Right cardiac atrium (tissue), 5 donors: ENCODE measurements at places on chromosomes 11 and 22.

DNA sequence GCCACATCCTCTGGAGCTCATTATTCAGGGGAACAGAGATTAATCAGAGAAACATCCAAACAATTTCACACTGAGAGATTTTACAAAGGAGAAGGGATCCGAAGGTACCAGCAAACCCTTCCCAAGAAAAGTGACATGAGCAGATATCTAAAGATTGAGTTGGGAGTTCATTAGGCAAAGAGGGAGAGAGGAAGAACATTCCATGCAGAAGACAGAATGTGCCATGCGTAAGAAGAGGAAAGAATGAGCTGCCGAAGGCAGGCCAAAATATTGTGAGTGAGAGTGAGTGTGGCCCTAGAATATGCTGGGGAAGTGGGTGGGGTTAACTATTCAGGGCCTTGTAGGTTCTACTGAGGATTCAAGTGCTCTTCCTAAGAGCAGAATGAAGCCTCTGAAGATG lies 50.0 kb upstream of the LYVE1 start:
- DNase-seq: no peak

DNA sequence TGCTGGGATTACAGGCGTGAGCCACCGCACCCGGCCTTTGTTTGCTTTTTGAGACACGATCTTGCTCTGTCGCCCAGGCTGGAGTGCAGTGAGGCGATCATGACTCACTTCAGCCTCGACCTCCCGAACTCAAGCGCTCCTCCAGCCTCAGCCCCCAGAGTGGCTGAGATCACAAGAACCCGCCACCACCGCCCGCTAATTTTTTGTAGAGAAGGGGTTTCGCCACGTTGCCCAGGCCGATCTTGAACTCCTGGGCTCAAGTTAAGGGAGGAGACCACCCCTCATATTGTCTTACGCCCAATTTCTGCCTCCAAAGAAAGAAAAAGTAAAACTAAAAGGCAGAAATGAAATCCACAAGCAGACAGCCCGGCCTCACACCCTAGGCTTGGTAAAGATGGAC lies 1.5 kb upstream of the POLA2 start:
- no peak for DNase-seq

- peak; percentile 57 for DNase-seq
Observed at GRCh38 chr11:537622-538430, 499 bp downstream of the LRRC56 start.

GRCh38 chr22:19291218-19291579 lies 320 bp downstream of the CLTCL1 start:
- peak; percentile 49 for DNase-seq

DNA sequence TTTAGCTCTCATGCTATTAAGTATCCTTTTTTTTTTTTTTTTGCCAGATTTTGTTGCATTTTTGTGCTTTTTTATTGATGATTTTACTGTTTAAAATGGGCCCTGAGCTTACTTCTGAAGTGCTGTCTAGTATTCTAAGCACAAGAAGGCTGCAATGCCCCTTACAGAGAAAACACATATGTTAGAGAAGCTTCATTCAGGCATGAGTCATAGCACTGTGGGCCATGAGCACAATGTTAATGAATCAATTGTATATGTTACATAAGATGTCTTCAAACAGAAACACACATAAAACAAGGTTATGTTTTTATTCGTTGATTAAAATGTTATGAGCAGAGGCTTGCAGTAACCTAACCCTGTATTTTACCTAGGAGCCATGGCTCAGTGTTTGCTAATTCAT lies 117.8 kb upstream of the C11orf87 start:
- DNase-seq: no peak

DNA sequence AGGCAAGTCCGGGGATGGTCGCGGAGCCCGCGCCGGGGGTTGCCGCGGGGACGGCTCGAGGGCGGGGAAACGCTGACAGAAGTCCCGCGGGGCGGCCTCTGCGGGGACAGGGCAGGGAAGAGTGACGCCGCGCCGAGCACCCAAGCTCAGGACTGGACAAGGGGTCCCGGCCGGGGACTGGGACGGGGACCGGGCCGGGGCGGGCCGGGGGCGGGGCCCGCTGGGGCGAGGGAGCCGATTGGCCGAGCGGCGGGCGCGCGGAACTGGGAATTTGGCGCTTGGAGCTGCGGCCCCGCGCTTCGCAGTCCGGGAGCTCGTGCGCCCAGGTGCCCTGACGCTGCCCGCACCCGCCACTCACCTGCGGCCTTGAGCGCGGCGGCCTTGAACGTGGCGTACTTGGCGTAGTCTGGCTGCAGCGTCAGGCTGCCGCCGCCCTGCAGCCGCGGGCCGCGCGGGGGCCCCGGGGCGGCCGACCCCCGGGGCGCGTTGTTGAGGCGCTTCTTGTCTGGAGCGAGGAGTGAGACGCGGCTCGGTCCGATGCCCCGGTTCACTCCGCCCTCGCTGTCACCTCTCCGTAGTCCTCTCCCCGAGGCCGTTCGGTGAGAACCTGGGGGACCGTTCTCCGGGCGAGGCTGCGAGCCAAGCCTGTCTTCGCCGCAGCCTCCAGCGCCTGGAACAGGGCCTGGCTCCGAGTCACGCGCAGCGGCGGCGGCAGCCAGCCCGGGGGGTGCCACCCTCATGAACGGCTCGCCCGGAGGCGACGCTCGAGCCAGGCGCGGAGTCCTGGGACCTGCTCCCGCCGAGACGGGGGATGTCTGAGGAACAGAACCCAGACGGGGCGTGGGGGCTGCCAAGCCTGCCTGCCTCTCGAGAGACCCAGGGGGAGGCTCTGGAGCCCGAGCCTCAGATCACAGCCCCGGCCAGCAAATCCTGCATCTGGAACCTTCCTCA lies 4.5 kb downstream of the SHISA8 start:
- peak; percentile 85 for DNase-seq

- no peak for DNase-seq
Observed at GRCh38 chr11:120431633-120432032, 79.9 kb upstream of the GRIK4 start.

DNA sequence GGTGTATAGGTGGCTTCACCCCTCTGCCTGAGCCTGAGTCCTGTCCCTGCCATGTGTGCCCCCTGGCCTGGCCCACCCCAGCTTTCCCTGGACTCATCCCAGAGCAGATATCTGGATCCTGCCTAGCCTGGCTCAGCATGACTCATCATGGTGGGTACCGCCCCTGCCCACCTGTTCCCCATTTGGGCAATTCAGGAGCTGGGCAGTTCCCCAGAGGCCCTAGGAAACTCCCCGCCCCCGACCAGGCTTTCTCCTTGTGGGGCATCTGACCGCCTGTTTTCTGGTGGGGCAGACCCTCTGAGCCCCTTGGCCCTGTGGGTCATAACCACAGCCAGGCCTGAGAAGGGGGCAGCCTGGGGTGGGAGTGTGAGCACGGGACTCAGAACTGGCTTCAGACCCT lies 4.4 kb downstream of the TSPO start:
- DNase-seq: no peak

GRCh38 chr11:105046898-105047579 lies 1.9 kb upstream of the CARD16 start:
- DNase-seq: peak; percentile 29

DNA sequence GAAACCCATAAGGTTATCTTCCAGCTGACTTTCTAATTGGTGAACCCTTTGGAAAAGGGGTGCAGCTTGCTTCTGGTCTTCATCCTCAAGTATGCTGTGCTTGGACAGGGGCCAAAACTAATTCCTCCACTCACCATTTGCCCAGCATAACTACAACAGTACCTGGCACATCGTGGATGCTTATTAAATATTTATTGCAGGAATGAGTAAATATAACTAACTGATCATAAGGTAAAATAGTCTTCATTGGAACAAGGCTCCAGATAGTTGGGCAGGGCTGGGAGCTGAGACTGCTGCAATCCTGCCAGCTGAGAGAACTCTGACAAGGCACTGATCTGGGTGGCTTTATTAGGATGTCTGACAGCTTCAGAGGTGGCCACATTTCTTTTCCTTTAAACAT lies 2.4 kb upstream of the SIDT2 start:
- no peak for DNase-seq

DNA sequence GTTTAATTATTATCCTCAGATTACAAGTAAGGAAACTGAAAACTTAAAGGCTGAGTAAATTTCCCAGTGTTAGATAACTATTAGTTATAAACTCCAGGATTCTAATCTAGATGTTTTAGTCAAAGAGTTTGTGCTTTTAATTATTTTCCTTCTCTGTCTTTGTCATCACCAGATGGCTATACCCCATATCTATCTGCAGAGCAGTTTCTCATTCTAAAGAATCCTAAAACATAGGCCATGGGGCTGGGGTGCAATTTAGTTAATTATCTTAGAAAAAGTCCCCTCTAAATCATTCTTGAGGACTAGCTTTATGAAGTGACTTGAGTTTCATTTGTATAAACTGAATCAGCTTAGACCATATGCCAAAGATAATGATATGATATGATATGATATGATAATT lies 556.3 kb upstream of the ANO5 start:
- no peak for DNase-seq
